ENCODE measurements at places on chromosomes 1 and 21. TPM values are rescaled to one million over a fixed set of nuclear protein-coding genes. Genes with fewer than 3 reads are reported as not detected.

DNA sequence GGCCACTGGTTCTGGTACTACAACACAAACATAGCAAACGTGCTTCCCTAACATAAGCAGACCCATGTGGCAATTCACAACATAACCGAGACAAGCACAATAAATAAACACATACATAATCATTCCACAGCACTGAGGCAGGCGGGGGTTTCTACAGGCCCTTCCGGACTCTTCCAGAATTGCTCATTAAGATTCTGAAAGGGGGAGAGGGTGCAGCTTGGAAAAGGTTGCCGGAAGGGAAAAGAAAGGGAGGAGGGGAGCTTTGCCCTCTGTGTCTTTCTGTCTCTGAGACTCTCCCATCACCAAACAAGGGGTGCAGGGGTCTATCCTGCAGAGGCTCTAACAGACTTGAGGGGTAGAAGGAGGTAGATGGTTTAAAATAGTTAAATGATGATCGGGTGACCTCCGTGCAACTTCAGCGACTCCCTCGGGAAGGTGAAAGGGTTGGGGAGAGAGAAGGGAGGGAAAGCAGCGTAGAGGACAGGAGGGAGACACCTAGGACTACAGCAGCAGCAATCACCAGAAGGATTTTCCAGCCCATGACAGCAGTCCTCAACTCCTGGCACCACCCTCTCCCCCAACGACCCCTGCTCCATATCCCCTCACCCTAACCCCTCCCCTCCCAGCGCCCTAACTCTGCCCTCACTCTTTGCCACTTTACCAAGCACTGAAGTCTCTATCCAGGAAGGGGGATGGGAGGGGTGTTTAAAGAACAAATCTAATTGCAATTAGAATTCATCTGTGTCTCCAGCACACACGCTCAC, 365.5 kb upstream of the ESRRG start:
- H3K4me1 ChIP-seq = no peaks in the 10 kb centered on the region
- peak overlapping the region; percentile 78 for H3K27ac ChIP-seq
- H3K27me3 ChIP-seq = no peaks in the 10 kb centered on the region
- DNase-seq = no peak

DNA sequence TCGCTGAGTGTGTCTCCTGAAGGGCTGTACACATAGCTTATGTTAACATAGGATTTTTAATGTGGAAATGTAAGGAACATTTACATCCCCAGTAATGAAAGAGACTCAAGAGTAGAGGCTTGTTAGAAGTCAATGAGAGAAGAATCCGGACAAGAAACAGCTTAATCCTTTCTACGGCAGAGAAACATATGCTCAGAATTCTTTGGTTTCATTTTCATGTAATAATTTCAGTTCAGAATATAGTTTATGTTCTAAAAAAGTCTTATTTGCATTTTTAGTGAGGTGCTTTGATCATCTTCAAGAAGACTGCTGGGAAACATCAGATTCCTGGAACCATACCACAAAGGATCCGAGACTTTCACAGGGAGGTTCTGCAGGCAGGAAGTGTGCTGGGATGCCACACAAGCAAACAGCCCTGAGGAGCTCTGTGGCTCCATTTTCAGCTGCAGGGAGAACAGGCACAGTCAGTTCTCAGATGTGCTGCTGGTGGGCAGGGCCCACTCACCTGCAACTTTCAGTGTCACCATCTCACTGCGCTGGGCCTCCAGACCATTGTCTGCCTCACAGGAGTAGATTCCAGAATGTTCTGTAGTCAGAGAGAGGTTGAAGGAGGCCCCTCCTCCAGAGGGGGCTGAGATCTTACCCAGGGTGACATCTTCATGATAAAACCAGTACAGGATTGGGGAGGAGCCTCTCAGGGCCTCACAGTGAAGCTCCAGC, 28.4 kb downstream of the FCRL5 start:
- no peaks in the 10 kb centered on the region for H3K4me1 ChIP-seq
- H3K4me3 ChIP-seq = no peak overlapping the region
- no peaks in the 10 kb centered on the region for H3K27me3 ChIP-seq
- no peaks in the 10 kb centered on the region for H3K36me3 ChIP-seq
- no peak for DNase-seq
- no peak overlapping the region for H3K27ac ChIP-seq

DNA sequence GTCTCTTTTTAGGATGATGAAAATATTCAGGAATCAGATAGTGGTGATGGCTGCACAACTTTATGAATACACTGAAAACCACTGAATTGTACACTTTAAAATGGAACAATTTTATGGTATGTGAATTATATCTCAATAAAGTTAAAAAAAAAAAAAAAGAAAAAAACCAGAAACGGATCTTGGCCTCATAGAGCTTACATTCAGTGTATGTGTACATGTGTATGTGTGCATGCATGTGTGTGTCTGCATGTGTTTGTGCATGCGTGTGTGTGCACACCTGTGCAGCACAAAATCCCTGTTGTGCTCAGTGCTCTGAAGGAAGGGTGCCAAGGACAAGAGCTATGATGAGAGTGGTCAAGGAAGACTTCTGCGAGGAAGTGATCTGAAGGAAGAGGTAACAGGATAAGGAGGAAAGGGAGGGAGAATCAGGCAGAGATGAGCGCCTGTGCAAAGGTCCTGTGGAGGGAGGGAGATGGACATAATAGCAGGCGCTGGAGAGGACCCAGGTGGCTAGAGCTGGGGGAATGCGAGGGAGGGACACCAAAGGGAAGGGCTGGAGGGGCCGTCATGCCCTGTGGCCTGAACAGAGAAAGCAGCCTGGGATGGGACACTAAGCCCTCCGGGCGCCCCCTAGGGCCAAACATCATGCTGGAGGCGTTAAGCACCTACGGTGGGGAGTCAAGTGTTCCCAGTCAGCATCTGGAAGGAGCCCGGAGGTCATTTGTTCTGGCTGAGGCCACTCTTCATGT, 25.2 kb downstream of the NKAIN1 start:
- no peak for DNase-seq
- H3K4me3 ChIP-seq = no peak overlapping the region
- no peaks in the 10 kb centered on the region for H3K27me3 ChIP-seq

DNA sequence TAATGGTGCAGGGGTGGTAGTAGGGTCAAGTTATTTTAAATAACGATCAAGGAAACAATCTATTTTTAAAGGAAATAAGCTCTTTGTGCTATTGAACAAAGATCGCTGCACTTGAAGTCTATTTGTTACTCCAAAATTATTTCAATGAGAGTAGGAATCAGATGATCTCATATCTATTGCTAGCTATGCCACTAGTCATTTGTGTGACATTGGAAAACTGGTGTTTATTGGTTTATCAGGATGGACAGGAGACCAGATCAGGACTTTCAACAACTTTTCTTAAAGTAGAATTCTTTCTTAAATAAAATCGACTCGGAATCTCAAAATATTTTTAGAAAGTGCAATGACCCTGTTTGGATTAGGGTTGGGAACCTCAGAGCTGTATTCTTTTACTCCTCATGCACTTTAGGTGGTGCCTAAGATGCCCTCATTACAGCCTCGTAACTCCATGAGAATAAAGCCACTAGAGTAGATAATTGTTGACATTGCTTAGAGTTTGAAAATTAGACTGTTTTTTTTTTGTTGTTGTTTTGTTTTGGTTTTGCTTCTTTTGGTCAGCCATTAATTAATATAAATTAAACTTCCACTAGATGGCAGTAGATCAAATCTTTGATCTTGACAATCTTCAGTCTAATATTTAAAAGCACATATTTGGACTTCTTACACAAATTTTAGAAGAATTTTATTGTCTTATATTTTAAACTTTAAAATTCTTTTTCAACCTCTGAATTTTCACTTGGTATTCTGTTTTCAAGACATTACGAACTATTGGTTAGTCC, 352.4 kb downstream of the USP25 start:
- no peaks in the 10 kb centered on the region for H3K36me3 ChIP-seq
- H3K4me3 ChIP-seq = no peak overlapping the region
- H3K4me1 ChIP-seq = no peaks in the 10 kb centered on the region
- H3K27ac ChIP-seq = peak overlapping the region; percentile 56
- no peak for DNase-seq
- no peaks in the 10 kb centered on the region for H3K27me3 ChIP-seq

- H3K4me1 ChIP-seq = no peaks in the 10 kb centered on the region
- H3K4me3 ChIP-seq = no peak overlapping the region
- no peak overlapping the region for H3K27ac ChIP-seq
- no peaks in the 10 kb centered on the region for H3K27me3 ChIP-seq
Observed at GRCh38 chr1:107817935-107818334, 147.0 kb downstream of the VAV3 start.

GRCh38 chr1:27536767-27537166, 46.8 kb upstream of the WASF2 start:
- DNase-seq = no peak
- no peaks in the 10 kb centered on the region for H3K27me3 ChIP-seq
- H3K36me3 ChIP-seq = no peaks in the 10 kb centered on the region
- peak overlapping the region; percentile 63 for H3K27ac ChIP-seq

DNA sequence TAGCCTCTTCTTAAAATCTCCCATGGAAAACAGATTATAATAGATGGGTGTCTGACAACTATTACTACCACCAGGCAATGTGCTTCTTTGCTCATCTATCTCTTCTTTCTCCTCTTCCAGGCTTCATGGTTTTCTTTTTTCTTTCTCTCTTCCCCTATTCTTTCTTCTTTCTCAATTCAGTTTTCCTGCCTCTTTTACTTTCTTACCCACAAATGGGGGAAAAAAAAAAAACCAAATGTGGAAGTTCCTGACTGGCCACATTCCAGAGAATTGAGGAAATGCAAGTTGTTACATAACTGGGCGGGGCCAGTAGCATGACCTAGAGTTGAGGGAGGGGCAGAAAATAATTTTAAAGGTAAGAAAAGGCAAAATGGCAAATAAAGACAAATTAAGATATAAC, 10.9 kb upstream of the SMG7 start:
- no peaks in the 10 kb centered on the region for H3K4me1 ChIP-seq
- H3K27ac ChIP-seq = no peak overlapping the region
- H3K27me3 ChIP-seq = no peaks in the 10 kb centered on the region
- H3K4me3 ChIP-seq = no peak overlapping the region
- no peaks in the 10 kb centered on the region for H3K36me3 ChIP-seq

DNA sequence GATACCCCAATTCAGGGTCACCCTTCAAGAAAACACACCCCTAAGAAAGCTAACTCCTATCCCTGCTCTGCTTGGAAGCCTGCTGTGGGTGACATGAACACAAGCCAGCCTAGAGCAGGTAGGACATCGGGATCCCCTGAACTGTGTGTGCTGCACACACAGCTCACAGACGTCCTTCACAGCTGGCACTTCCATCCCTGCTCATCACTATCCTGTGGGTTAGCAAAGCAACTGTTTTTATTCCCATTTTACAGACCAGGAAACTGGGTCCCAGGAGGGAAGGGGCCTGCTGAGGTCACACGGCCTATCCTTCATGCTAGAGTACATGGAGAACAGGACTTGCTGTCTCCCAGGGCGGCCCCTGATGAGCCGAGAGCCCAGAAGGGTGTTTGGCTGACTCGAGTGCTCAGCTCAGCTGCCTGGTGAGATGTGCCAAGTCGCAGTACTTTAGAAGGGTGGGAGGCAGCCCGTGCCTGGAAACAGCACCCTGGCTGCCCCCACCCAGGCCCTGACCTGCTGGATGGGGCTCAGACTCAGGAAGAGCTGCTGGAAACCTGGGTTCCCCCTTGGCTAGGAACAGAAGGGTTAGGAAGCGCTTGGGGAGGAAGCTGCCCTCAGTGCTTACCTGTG, 28.3 kb upstream of the BTG2 start:
- H3K27me3 ChIP-seq = no peaks in the 10 kb centered on the region
- peaks cover 12% of the 10 kb centered on the region for H3K4me1 ChIP-seq
- no peaks in the 10 kb centered on the region for H3K36me3 ChIP-seq
- no peak overlapping the region for H3K4me3 ChIP-seq
- DNase-seq = no peak

DNA sequence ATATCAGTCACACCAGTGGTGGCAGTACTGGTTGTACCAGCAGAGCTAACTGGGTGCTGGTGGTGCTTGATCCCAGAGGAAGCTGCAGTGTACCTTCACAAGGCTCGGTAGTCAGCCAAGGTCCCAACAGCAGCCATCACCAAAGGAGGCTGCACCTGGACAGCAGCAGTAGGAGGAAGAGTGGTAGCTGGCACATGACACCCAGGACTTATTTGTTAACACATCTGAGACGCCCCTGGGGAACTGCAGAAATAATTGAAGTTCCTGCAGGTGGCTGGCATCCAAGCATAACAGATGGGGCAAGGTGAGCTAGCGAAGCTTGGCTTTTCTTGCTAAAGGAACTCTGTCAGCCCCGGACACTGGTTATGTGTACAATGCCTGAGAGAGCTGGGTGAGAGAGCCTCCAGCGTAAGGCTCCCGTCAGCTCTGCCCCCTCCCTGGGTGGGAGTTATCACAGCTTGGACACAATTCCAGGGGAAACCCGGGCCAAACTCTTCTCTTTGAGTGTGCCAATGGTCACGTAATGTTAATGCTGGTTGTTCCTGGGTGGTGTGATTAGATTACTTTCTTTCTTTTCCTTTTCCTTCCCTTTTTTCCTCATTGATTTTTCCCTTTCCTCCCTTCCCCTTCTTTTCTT, 29.1 kb upstream of the PARP1 start:
- H3K36me3 ChIP-seq = no peaks in the 10 kb centered on the region
- no peak overlapping the region for H3K4me3 ChIP-seq
- no peak for DNase-seq
- H3K27ac ChIP-seq = no peak overlapping the region
- no peaks in the 10 kb centered on the region for H3K4me1 ChIP-seq
- no peaks in the 10 kb centered on the region for H3K27me3 ChIP-seq

Gene UBXN10
- 1.6 TPM for total RNA-seq

Gene HRNR
- not detected for total RNA-seq

DNA sequence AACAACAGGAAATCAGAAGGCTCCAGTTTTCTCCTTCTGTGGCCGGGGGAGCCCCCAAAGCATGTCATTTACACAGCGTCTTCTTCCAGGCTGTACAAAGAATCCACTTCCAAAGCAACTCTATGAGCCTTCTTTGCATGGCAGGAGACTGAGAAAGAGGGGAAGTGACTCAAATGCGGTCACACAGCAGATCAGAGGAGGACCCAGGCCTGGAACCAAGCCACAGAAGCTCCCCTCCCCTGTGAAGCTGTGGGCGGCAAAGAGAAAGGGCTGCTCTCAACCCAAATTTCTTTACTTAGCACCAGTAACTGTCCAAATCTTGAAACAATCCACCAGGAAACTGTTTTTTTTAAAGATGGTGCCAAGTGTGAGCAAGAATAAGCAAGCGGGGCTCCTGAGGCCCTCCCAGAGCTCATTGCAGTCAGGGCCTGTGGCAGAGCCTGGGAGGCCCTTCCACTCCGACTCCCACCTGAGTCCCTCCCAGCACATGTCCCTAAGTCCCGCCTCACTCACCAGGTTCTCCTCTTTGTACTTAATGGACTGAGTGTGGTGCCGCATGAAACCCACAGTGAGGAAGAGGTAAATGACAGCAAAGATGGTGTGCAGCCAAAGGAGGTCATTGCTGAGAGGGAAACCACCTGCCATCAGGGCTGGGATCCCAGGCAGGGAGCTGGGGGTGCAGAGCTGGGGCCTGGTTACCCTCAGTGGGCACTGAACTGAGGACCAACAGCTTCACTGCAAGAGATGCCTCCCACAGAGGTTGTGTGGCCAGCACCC, 15.9 kb downstream of the TMEM63A start:
- no peak overlapping the region for H3K27ac ChIP-seq
- no peak overlapping the region for H3K4me3 ChIP-seq
- H3K36me3 ChIP-seq = peaks cover 12% of the 10 kb centered on the region
- DNase-seq = no peak
- H3K27me3 ChIP-seq = no peaks in the 10 kb centered on the region

Gene TTC34
- 0.32 TPM for total RNA-seq

- no peak for DNase-seq
- no peaks in the 10 kb centered on the region for H3K36me3 ChIP-seq
- H3K4me3 ChIP-seq = no peak overlapping the region
- H3K27ac ChIP-seq = no peak overlapping the region
- H3K4me1 ChIP-seq = no peaks in the 10 kb centered on the region
Observed at GRCh38 chr1:180451504-180451903, 50.9 kb downstream of the ACBD6 start.

- H3K27ac ChIP-seq = no peak overlapping the region
- peak; percentile 85 for DNase-seq
- no peaks in the 10 kb centered on the region for H3K27me3 ChIP-seq
- H3K4me3 ChIP-seq = no peak overlapping the region
- no peaks in the 10 kb centered on the region for H3K4me1 ChIP-seq
- H3K36me3 ChIP-seq = no peaks in the 10 kb centered on the region
Observed at GRCh38 chr1:151594143-151594625, 17.7 kb upstream of the SNX27 start.

Measured in prostate gland (tissue), 2 donors.